ENCODE measurements at places on chromosomes 5 and 9. TPM values are rescaled to one million over a fixed set of nuclear protein-coding genes. Genes with fewer than 3 reads are reported as not detected.

GRCh38 chr5:10459080-10460055 is 17.7 kb downstream of the ROPN1L start:
- DNase-seq, result no peak

DNA sequence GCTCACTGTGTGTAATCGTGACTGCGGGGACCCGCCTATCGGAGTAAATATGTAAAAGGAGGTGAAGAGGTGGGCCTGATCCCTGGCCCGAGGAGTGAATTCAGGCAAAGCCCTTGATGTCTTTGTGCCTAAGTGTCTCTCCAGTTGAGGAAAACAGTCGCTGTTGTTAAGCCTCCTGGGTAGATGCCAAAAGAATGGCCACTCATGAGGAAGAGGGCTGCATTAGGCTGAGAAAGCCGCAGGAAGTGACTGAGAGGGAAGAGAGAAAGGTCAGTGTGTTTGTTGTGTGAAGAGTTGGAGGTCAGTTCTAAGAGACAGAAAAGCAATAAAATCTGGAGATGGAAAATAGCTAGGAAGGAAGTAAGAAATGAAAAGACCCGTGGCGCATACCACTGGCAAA is 35.8 kb upstream of the PIP5K1B start:
- DNase-seq, result no peak

- DNase-seq, result peak; percentile 80
Observed at GRCh38 chr5:20276061-20276958, 288.3 kb upstream of the CDH18 start.

GRCh38 chr5:83848941-83849340 is 128.3 kb upstream of the HAPLN1 start:
- no peak for DNase-seq

GRCh38 chr9:86778761-86779160 is 168.5 kb downstream of the GAS1 start:
- DNase-seq, result no peak

DNA sequence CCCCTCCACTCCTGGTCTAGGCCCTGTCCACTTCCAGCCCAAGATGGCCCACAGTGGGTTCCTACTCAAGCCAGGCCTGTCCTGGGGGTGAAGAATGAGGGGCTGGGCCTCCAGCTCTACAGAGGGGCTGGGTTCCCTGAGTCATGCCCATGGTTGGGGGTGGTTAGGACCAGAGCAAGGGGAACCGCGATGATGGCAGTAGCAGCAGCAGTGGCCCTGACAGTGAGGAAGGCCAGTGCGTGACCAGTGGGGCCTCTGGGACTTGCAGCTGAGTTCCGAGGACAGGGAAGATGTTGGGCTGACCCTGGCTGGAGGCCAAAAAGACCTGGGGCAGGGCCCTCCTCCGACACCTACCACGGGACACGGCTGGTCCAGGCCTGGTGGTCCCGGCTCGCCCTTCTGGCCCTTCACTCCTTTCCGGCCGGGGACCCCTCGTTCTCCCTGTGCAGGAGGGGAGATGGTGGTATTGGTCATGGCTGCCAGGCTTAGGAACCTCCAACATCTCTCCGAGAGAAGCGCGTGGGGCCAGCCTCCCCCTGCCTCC is 9.2 kb upstream of the PHYKPL start:
- no peak for DNase-seq

HOMER1 gene
- total RNA-seq, result 12.5 TPM

DNA sequence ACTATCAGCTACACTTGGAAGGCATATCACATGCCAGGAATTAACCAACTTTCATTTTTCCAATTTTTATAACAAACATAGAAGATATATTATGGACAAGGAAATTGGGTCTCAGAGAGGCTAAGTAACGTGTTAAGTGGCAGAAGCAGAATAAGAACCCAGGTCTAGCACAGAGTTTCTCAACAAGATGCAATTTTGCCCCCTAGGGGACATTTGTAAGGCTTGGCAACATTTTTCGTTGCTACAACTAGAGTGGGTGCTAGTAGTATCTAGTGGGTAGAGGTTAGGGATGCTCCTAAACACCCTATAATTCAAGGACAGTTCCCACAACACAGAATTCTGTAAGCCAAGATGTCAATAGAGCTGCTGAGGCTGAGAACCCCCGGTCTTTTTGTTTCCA is 180.6 kb downstream of the SNCAIP start:
- DNase-seq, result no peak

DNA sequence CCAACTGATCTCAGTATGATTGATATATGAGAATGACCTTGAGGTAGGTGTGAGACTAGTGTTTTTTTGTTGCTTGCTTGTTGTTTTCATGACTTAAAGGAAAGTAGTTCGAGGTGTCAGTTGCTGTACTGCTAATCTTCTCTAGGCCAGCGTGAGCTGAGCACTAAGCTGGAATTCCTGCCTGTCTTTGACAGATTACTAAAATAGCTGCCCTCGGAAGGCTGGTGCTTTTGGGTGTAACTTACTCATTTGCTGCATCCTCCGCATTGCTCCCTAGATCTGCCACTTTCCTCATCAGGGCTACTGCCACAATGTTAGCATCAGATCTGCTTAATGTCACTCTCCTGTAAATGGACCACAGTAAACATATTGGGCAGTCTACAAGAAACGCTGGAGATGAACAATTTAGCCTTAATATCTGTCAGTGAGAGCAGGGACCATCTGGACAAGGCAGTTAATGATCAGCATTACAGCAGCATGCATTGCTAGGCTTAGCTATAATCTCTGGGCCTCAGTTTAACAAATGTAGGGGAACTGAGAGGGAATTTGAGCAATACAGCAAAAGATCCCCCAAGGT is 106.6 kb upstream of the CDH6 start:
- DNase-seq, result no peak
